ENCODE measurements at places on chromosomes 12 and 14. TPM values are rescaled to one million over a fixed set of nuclear protein-coding genes. Genes with fewer than 3 reads are reported as not detected.

KRT75 gene
- total RNA-seq: not detected

FAM90A1 gene
- not detected for total RNA-seq

KLHL33 gene
- total RNA-seq: not detected

GRCh38 chr14:38578278-38578681 lies 322.4 kb upstream of the CLEC14A start:
- DNase-seq: no peak

DNA sequence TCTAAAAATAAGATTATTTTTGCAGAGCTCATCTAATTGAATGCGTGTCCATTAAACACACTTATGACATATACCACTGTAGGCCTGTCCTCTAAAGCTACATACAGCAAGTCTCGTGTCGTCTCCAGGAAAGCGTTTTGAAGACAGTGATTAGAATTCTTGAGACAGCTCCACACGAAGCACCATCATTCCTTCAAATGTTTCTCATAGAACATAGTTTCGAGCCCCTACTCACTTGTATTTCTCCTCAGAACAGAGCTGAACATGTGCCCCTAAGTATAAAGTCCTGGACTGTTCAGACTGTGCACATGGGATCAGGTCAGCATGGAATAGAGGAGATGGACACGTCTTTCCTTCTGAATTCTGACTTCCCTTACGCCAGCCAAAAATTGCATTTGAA lies 64.5 kb upstream of the HMGA2 start:
- DNase-seq: no peak
